ENCODE measurements at places on chromosomes 11 and 22. TPM values are rescaled to one million over a fixed set of nuclear protein-coding genes. Genes with fewer than 3 reads are reported as not detected.

Gene TRPC6
- 28.3 TPM for total RNA-seq

Gene FAM118A
- 14.2 TPM for total RNA-seq

Gene KCTD14
- 0.51 TPM for total RNA-seq

Gene RNF214
- total RNA-seq = 12.3 TPM

Gene MEI1
- 2.0 TPM for total RNA-seq

Gene TTC28
- total RNA-seq = 27.2 TPM

Gene SUSD2
- total RNA-seq = 0.34 TPM

Gene SLC37A2
- 0.70 TPM for total RNA-seq

Gene OR2AG1
- not detected for total RNA-seq

Gene POTEH
- total RNA-seq = not detected

Gene PRDM11
- 11.7 TPM for total RNA-seq

Gene CFAP300
- total RNA-seq = not detected

Gene CDHR5
- total RNA-seq = not detected

Gene DDIAS
- 4.6 TPM for total RNA-seq

Gene PACSIN2
- 68.9 TPM for total RNA-seq

Gene PRG3
- total RNA-seq = not detected

Gene KIRREL3
- not detected for total RNA-seq

Gene ZNF280B
- 0.68 TPM for total RNA-seq

Gene CECR2
- 0.17 TPM for total RNA-seq

Gene SYCE3
- total RNA-seq = not detected

Gene MS4A15
- total RNA-seq = not detected

Gene CHST1
- total RNA-seq = 15.7 TPM

Gene C11orf68
- 17.0 TPM for total RNA-seq

Gene OR4C46
- total RNA-seq = not detected

Gene PHRF1
- 31.4 TPM for total RNA-seq

Gene TRIM66
- total RNA-seq = 5.6 TPM

Gene BACE1
- 7.1 TPM for total RNA-seq

Gene CNTN5
- total RNA-seq = not detected

Gene KRTAP5-10
- not detected for total RNA-seq

Gene TOM1
- total RNA-seq = 31.8 TPM

Gene SLC1A2
- not detected for total RNA-seq

Gene NLRP14
- total RNA-seq = not detected

Gene UBQLN3
- total RNA-seq = not detected

Gene HBE1
- total RNA-seq = not detected

Gene ANO9
- total RNA-seq = 10.7 TPM

Gene KRTAP5-2
- total RNA-seq = not detected

Gene C11orf86
- not detected for total RNA-seq

Gene EMID1
- 2.9 TPM for total RNA-seq

Gene MOV10L1
- total RNA-seq = 19.4 TPM

Gene POU2AF3
- total RNA-seq = not detected

Gene OR8G1
- total RNA-seq = not detected

Gene PHOX2A
- not detected for total RNA-seq

Gene C11orf21
- not detected for total RNA-seq

Gene CLMP
- total RNA-seq = 0.17 TPM

Gene GDPD4
- total RNA-seq = not detected

Measured in dermis blood vessel endothelial cell (primary cell).